Activated CD8-positive, alpha-beta T cell treated with anti-CD3 and anti-CD28 coated beads for 36 hours (primary cell): ENCODE measurements at places on chromosomes 16 and 17. TPM values are rescaled to one million over a fixed set of nuclear protein-coding genes. Genes with fewer than 3 reads are reported as not detected.

DNA sequence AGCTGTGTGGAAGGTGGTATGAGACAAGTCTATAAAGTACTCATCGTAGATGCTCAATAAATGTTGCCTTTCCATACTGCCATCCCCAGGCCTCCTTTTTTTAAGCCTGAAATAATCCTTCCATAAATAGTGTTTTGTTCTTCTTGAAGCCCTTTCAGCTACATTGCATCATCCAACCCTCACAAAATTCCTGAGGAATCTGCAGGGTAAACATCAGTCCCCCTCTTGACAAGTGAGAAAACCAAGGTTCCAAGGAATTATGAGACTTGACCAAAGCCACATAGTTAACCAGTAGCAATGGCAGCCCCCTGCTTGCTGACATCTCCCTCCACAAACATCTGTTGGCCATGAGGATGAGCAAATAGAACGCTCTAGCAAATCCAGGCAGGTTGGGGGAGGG, 89.7 kb upstream of the CCL1 start:
- H3K27ac ChIP-seq = no peak overlapping the region
- H3K4me1 ChIP-seq = no peaks in the 10 kb centered on the region

- peaks cover 5% of the 10 kb centered on the region for H3K4me1 ChIP-seq
- H3K36me3 ChIP-seq = no peaks in the 10 kb centered on the region
- H3K4me3 ChIP-seq = no peak overlapping the region
- H3K27ac ChIP-seq = no peak overlapping the region
Observed at GRCh38 chr17:31394544-31394943, 3.1 kb downstream of the RAB11FIP4 start.

DNA sequence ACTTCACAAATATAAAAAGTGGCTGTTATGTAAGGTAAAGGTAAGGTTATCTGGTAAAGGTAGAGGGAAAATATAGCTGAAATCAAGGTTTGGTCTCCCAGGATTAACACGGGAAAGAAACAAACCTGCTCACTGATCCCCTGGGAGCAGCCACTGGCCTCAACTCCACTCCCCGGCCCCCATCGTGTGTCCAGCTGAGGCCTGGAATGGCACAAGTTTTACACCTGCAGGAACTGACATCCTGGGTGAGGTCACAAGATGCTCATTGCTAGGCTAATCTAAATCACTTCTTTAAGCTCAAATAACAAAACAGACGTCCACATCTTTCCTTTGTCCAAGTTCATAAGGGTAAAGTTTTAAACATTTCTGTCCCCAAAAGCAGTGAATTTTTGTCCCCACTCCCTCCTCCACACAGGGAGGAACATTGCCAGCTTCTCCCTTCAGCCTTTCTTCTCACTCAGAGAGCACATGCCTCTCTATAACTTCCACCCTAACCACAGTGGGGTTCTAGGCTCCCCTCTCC, 46.3 kb downstream of the ERN1 start:
- no peak overlapping the region for H3K4me3 ChIP-seq
- no peaks in the 10 kb centered on the region for H3K27me3 ChIP-seq
- no peak for DNase-seq
- H3K27ac ChIP-seq = no peak overlapping the region

- peaks cover 25% of the 10 kb centered on the region for H3K36me3 ChIP-seq
- H3K4me1 ChIP-seq = peaks cover 26% of the 10 kb centered on the region
- no peaks in the 10 kb centered on the region for H3K27me3 ChIP-seq
- H3K4me3 ChIP-seq = peak within 1 kb of the TSS; percentile 99
- peak within 1 kb of the TSS; percentile 95 for H3K27ac ChIP-seq
Observed at GRCh38 chr17:21042458-21043295, at the start of gene USP22. Gene USP22, minus strand, starts transcription at chr17:21043011. Its CDS starts 176 bp downstream, at chr17:21042835.

GRCh38 chr17:50637829-50638605, 3.3 kb downstream of the ABCC3 start:
- H3K4me3 ChIP-seq = no peak overlapping the region
- H3K27me3 ChIP-seq = peaks cover 34% of the 10 kb centered on the region
- DNase-seq = no peak
- H3K36me3 ChIP-seq = no peaks in the 10 kb centered on the region
- no peak overlapping the region for H3K27ac ChIP-seq

DNA sequence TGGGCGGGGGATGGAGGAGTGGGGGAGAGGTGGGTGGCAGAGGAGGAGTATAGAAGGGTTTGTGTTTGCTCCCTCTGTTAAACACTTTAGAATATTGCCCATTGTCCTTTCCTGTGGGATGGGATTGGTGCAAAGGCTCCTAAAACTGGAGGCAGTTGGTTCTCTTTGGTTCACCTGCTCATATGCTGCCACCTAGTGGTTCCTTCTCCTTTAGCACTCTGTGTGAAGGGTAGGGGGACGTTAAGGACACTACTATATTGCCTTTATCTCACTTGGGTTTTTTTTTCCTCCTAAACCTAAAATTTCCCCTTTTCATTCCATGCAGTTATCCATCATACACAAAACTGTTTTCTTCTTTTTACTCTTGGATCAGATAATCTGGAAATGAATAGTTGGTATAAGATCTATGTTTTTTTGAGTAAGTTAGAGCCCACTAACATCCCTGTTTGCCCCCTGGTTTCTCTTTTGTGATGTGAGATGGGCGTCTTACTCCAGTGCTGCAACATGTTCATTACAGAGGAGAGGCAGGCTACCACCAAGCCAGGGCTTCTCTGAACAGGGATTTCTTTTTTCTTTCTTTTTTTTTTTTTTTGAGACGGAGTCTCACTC, 23.8 kb downstream of the SNX11 start:
- peak; percentile 66 for DNase-seq
- no peak overlapping the region for H3K27ac ChIP-seq
- no peaks in the 10 kb centered on the region for H3K4me1 ChIP-seq
- H3K27me3 ChIP-seq = no peaks in the 10 kb centered on the region
- H3K4me3 ChIP-seq = no peak overlapping the region

- no peaks in the 10 kb centered on the region for H3K36me3 ChIP-seq
- H3K4me3 ChIP-seq = no peak overlapping the region
- no peak overlapping the region for H3K27ac ChIP-seq
- H3K27me3 ChIP-seq = peaks cover 12% of the 10 kb centered on the region
- peak; percentile 85 for DNase-seq
Observed at GRCh38 chr17:43846221-43846712, 709 bp upstream of the CD300LG start.

DNA sequence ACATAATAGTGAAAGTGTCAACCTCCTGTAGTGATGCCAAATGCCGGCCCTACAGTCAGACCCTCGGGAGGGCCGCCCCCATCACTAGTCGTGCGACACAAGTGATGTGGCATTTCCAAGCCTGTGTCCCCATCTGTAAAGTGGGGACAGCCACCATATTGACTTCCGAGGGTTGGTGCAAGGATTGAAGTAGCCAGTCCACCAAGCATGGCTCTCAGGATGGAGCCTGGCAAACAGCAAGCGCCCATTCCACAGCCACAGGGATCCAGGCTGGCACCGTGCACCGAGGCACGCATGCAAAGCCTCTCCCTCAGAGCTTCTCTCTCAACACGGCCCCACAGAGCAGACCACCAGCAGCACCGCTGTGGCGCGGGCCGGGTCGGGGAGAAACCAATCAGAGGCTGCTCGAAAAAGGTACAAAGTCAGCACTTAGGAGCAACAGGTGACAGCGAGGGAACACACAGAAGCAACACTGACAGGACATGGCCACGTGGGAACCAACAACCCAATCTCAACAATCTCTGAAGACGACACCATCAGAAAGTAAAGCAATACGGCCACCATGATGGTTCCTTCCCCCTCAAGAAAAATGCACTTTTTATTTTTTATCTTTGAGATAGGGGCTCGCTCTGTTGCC, 20.6 kb downstream of the ZCCHC14 start:
- H3K27ac ChIP-seq = no peak overlapping the region
- peaks cover 27% of the 10 kb centered on the region for H3K4me1 ChIP-seq
- no peaks in the 10 kb centered on the region for H3K27me3 ChIP-seq
- no peaks in the 10 kb centered on the region for H3K36me3 ChIP-seq

DNA sequence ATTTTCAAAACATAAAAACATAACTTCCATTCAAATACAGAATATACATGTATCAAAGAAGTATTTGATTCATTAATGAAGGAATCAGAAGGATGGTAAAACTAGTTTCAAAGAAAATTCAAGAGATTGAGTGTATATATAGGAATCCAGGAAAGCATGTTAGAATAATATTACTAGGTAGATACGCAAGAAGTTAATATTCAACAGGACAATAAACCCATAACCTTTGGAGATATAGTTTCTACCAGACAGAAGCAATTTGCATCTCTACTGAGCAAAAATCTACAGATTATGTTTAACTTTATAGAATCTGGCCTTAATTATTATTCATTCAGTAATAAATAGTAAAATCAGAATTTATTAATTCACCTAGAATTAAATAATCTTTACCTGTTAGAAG, 166.8 kb downstream of the CNTNAP4 start:
- H3K36me3 ChIP-seq = no peaks in the 10 kb centered on the region
- H3K4me3 ChIP-seq = no peak overlapping the region
- no peaks in the 10 kb centered on the region for H3K4me1 ChIP-seq
- DNase-seq = no peak
- no peak overlapping the region for H3K27ac ChIP-seq

- no peak overlapping the region for H3K27ac ChIP-seq
- H3K36me3 ChIP-seq = no peaks in the 10 kb centered on the region
- no peak for DNase-seq
- no peaks in the 10 kb centered on the region for H3K4me1 ChIP-seq
- no peak overlapping the region for H3K4me3 ChIP-seq
Observed at GRCh38 chr16:61362585-61362984, 673.7 kb downstream of the CDH8 start.

- H3K4me3 ChIP-seq = no peak overlapping the region
- no peaks in the 10 kb centered on the region for H3K27me3 ChIP-seq
- peaks cover 20% of the 10 kb centered on the region for H3K36me3 ChIP-seq
- peaks cover 25% of the 10 kb centered on the region for H3K4me1 ChIP-seq
- peak; percentile 24 for DNase-seq
Observed at GRCh38 chr17:17151962-17152361, 54.2 kb downstream of the PLD6 start.

- H3K27ac ChIP-seq = no peak overlapping the region
- H3K27me3 ChIP-seq = peaks cover 30% of the 10 kb centered on the region
- no peak overlapping the region for H3K4me3 ChIP-seq
- H3K4me1 ChIP-seq = peaks cover 3% of the 10 kb centered on the region
Observed at GRCh38 chr17:63537991-63538692, 12.1 kb upstream of the DCAF7 start.

GRCh38 chr17:49588312-49588711, 12.6 kb downstream of the NXPH3 start:
- no peak overlapping the region for H3K4me3 ChIP-seq
- no peak overlapping the region for H3K27ac ChIP-seq
- no peaks in the 10 kb centered on the region for H3K36me3 ChIP-seq
- no peaks in the 10 kb centered on the region for H3K4me1 ChIP-seq
- no peaks in the 10 kb centered on the region for H3K27me3 ChIP-seq
- no peak for DNase-seq

- H3K4me1 ChIP-seq = peaks cover 62% of the 10 kb centered on the region
- H3K36me3 ChIP-seq = peaks cover 58% of the 10 kb centered on the region
- no peaks in the 10 kb centered on the region for H3K27me3 ChIP-seq
- no peak for DNase-seq
Observed at GRCh38 chr17:59763861-59764260, 56.4 kb downstream of the VMP1 start.

- no peak overlapping the region for H3K4me3 ChIP-seq
- H3K36me3 ChIP-seq = peaks cover 3% of the 10 kb centered on the region
- peak overlapping the region; percentile 38 for H3K27ac ChIP-seq
- H3K27me3 ChIP-seq = no peaks in the 10 kb centered on the region
- peaks cover 53% of the 10 kb centered on the region for H3K4me1 ChIP-seq
Observed at GRCh38 chr17:77419547-77420094, 278.9 kb downstream of the SEC14L1 start.

The HOXB8 gene
- total RNA-seq = not detected

The ASB16 gene
- 0.18 TPM for total RNA-seq

The METTL2A gene
- 29.8 TPM for total RNA-seq

The DHRS7C gene
- not detected for total RNA-seq

The INCA1 gene
- total RNA-seq = 0.63 TPM

The ERCC4 gene
- 13.3 TPM for total RNA-seq
